Stimulated activated CD4-positive, alpha-beta T cell treated with anti-CD3 and anti-CD28 coated beads, Interleukin-15, amount 100 ng/mL, for 1 hour (primary cell): ENCODE measurements at places on chromosomes 7 and 10.

DNA sequence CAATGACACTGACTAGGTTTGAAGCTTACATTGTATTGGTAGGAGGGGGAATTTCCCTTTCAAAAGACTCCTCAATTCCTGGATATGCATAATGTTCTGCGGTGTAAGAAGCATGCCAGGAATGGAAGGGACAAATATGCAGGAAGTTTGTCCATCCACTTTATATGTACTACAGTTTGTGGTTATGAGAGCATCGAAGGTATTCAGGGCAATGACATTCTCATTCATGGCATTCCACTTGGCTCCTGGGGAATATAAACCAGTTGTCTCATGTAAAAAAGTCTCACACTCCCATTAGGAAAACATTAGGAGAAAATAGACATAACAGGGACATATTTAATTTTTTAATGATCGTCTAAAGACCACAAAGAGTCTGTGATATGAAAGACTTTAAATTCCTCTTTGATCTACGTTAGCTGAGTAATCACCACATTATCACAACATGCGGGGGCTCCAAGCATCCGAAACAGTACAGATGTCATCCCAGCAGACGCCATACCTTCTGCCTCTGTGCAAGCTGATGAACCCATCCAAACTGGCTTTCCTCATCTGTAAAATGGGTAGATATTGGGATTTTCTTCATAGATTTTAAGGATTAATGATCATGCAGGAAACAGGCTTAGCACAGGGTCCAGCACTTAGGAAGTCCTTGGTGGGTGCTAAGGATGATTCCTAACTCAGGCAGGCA lies 675.3 kb downstream of the INHBA start:
- DNase-seq, result no peak

- DNase-seq, result no peak
These were observed 557.4 kb upstream of the ADARB2 start for GRCh38 chr10:2294739-2295138.

DNA sequence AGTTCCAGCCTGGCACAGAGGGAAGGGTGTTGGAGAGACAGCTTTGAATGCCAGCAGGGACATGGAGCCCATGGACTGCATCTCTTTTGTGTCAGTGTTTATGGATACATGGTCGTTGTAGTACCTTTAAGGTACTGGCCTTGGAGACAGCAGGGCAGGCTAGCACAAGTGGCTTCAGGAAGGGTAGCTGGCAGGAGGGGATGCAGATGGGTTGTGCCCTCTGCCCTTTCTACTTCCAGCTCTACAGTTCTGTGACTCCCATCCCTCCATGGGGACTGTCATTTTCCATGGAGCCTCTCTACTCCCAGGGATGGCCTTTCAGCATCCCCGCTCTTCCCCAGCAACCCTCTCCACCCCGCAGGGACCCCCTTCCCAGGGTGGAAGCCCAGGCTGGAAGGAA lies 25.1 kb downstream of the POLL start:
- no peak for DNase-seq

- DNase-seq, result no peak
These were observed 399.3 kb downstream of the PPP1R3A start for GRCh38 chr7:113519472-113519871.

GRCh38 chr7:43164757-43165156 lies 52.3 kb downstream of the HECW1 start:
- DNase-seq, result no peak

DNA sequence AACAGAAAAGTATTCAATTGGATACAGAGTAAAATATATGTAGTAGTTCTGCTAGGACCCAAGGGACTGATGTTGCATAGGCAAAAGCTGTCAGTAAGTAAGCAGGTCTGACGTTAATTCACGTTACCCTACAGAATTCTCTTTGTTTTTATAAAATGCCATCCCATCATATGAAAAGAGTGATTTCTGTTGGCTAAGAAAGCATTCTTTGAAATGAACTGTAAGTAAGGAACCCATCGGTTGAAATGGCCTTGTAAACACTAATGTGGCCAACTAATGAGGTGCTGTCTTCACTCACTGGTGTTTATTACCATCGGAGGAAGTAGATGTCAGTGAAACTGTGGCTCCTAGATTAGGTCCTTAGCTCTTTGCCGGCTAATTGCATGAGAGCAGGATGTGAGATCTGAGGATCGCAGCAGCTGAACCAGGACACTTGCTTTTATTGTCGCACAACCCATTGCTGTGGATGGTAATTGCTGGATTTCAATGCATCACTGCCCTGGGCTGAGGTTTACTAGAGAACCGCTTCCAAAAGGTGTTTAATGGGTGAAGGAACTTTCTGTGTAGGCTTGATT lies 49.5 kb downstream of the UBE3C start:
- DNase-seq, result no peak

DNA sequence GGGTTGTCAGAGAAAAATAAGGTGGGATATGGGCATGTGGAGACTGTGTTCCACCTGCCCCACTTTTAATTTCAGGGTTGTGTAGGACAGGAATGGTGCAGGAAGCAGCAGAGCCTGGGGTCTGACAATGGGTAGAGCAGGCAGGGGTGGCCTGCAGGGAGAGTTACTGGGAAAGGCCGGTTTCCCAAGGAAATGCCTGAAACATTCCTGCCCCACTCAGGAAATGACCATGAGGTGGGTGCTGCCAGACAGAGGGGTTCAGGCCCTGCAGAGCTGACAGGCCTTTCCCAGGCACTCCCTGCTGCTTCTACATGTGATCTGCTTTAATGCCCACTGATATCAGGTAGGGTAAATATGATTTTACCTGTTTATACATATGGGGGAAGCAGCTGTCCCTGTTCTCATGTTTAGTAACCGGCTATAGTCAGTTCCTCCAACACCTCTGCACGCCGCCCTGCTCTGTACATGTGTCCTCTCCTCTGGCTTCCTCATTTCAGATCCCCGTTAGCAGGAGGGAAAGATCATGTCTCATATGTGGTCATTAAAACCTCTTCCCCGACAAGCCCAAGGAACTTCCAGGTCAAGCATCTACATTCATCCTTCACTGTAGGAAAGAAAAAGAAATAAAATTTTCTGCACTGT lies 118.6 kb upstream of the PRSS58 start:
- no peak for DNase-seq

DNA sequence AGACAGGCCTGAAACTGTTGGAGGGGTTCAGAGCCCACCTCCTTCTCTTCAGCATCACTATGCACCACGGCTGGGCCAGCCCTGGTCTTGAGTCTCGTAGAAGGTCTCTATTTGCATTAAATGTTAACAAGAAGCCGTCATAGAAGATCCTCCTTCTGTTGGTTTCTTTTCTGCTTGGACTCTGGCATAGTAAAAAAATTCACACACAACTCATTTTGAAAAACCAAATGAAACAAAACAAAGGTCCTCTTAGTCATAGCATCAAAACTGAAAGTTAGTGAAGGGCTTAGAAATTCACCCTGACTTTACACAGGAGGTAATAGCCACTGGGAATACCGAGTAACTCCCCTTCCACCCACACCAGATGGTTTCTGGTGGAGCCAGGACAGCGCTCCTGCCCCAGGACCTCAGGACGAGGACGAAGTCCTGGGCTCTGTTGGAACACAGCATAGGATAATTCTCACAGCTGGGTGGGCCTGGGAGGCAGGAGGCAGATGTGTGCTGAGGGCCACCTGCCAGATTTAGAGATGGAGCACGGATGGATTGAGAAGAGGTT lies 248.4 kb upstream of the KLF6 start:
- DNase-seq, result no peak

- no peak for DNase-seq
These were observed 401.2 kb downstream of the SH2D4B start for GRCh38 chr10:80938903-80939302.

GRCh38 chr10:126849646-126850045 lies 55.6 kb upstream of the DOCK1 start:
- DNase-seq, result no peak

- no peak for DNase-seq
These were observed 132.1 kb downstream of the ATXN7L1 start for GRCh38 chr7:105744258-105744657.

DNA sequence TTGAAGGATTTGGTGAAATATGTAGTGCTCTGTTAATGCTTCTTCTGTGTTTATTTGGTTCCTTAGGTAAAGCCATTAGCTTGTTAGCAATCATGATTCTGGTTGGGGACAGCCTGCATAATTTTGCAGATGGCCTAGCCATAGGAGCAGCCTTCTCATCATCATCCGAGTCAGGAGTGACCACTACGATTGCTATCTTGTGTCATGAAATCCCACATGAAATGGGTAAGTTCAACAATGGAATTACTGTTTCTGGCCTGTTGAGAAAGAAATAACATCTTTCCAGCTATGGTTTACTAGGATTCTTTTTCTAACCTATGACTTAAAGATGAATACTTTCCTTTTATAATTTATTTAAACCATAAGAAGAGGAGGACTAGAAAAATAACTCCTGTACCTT lies 48.9 kb downstream of the SLC39A12 start:
- no peak for DNase-seq

DNA sequence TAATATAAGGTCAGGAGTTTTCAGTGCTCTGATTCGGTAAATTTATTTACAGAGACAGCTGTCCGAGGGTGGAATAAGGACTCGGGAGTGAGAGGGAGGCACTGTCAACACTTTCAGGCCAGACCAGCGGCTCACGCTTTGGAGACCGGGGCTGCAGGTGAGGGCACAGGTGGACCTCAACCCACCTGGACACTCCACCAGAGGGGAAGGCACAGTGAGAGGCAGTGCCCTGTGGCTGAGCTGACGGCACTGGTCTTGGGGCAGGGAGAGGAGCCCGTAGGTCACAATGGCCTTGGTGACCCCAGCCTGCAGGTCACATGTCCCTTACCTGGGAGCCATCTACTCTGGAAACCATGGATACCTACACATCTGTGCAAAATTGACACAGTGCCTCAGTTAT lies 315.1 kb downstream of the ADARB2 start:
- DNase-seq, result no peak

DNA sequence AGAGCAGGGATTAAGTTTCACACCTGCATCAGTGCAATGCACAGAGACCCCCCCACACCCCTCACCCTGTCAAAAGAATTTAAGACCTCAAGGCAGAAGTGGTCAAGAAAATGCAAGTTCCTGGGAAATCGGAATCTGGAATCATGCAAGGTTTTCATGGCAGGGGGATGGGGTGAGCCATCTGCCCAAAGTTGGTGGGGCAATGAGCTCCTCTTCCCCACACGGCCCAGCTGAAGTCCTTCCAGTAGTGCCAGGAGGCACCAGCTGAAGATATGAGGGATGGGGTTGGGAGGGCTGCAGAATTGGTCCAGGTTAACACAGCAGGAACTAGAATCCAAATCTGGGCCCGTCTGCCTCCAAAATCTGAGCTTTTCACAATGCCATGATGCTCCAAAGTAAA lies 25.0 kb upstream of the TMEM273 start:
- DNase-seq, result no peak

- DNase-seq, result no peak
These were observed 77.0 kb upstream of the LRRTM3 start for GRCh38 chr10:66848856-66849255.

DNA sequence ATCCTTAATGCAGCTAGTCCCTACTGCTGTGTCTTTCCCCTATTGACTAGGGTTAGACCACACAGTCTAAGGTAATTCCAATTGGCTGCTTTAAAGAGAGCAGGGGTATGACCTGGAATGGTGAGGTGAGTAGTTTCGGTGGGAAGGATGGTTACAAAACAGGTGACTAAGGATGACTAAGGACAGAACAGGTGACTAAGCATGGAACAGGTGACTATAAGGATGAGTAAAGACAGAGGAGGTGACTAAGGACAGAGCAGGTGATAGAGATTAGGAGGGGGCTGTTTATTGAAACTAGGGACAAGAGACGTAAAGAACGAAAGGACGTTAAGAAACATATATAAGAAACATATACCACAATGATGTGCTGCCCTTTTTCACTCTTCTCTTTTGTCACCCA lies 145.1 kb upstream of the TMEM106B start:
- no peak for DNase-seq

GRCh38 chr7:129146237-129146979 lies 1.9 kb downstream of the TSPAN33 start:
- DNase-seq, result no peak
